ENCODE measurements at places on chromosomes 12 and 14.

DNA sequence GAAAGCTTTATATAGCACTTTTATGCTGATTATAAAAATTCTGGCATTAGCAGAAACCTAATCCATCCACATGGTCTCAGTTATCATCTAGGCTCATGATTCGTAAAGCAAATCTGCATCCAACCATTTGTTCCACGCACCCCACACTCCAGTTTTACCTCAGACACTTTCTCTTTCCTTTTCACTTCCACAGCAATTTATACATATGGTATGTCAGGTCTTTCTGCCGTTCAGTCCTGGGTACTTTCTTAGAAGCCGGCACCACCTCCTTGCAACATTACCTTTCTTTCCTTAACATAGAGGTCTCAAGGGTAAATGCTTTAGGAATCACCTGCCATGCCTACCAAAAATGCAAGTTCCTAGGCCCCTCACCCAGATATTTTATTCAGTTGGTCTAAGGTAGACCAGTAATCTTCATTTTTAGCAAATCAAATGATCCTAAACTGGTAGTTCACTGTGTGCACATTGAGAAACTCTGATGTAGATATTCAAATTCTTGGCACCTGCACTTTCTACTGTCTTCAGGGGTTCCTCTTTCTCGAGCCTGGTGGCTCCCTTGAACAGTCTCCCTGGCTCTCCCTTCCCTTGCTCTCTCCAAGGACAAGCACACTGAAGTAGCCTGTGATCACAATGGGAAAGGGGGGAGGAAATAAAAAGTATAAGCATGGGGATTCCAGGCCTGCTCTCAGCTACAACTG lies 2.8 kb upstream of the KRAS start:
- no peak for DNase-seq

GRCh38 chr14:63544591-63545299 lies 1.6 kb upstream of the PPP2R5E start:
- no peak for DNase-seq

DNA sequence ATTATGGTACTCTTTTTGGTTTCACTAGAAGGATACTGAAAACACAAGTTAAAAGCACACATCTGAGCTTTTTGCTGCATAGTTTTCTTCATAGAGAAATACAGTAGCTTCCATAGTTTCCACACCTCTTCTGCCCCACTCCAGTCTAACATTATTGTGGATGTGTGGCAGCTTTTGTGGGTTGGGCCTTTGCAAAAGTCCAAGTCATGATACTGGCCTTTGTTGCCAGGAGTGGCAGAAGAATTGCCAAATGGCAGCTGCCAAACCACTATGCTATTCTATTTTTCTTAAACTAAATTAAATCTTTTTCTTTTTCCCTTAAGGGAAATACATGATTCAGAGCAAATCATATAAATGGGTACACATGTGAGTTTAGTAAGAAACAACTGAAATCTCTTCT lies 114.8 kb downstream of the PLEKHA5 start:
- no peak for DNase-seq

DNA sequence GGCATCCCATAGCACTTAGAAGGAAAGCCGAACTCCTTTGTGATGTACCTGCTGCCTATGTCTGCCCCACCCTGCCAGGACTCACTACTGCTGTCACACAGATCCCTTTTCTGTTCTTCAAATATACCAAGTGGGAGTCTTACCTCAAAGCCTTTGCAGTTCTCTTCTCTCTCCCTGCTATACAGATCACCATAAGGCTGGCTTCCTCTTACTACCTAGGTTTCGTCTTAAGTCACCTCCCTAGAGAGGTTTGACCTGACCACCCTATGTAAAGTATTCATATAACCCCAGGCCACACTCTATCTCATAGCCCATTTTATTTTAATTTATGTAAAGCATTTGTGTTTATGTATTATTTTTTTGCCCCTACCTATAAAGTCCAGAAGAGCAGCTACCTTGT lies 117.6 kb downstream of the CRADD start:
- DNase-seq, result no peak

DNA sequence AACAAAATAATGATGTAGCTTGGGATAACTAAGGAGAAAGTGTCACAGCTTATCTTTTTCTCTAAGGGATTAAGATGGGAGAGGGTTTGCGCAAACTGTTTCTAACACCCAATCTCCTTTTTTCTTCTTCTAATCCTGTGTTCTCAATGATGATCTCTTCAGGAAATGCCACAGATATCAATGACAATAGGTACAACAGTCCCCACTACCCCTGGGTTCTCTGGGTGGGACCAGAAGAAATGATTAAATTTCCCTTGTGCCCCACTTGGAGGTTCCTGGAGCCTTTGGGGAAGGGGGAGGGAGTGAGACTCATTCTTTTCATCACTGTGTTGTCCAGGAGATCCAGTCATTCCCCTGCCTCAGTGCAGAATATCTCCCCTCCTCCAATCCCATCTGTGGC lies 8.6 kb upstream of the PIP4K2C start:
- no peak for DNase-seq

DNA sequence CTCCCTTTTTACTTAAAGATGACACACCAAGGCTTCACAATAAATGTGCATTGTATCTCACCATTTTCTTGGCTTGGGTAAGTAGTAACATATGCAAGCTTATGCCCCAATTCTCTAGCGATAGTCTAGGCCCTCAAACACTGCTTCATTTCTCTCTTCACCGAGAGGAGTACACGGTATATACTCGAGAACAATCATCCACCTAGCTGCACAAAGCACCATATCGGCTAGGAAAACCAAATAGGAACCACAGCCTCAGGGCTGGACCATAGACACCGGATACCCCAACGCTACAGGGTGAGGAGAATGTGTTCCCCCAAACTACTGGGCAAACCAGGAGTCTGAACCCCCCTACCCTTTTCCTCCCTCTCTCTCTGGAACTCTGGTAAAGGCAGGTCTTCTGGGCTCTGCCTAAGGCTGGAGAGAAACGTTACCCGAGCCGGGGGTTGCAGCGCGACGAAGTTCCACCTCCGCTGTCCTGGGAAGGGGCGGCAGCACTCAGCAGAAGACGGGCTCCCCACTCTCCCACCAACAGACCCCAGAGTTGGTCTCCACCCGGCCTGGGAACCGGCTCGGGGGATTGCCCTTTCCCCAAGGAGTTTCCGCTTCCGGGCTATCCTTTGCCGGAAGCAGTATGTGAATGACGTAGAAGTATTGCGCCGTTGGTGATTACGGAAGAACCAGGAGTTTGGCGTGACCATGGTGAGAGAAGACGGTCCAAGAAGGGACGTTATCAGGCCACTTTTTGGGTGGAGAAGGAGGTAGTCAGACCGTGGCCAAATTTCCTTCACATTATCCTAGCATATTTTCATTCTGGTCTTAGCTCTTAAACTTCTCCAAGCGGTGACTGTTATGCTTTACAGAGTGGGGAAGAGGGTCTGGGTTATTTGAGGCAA lies at the start of the genes AREL1 and FCF1:
Gene AREL1, minus strand, starts transcription at position 582 of the 896 bp plus-strand sequence. CDS start 27,465 bp downstream, outside the sequence.
Gene FCF1, plus strand, starts transcription at position 646 of the 896 bp plus-strand sequence. Its CDS starts 54 bp downstream, at position 700.
- DNase-seq, result peak; percentile 82
